Lung microvascular endothelial cell (primary cell): ENCODE measurements at places on chromosomes 4 and X.

DNA sequence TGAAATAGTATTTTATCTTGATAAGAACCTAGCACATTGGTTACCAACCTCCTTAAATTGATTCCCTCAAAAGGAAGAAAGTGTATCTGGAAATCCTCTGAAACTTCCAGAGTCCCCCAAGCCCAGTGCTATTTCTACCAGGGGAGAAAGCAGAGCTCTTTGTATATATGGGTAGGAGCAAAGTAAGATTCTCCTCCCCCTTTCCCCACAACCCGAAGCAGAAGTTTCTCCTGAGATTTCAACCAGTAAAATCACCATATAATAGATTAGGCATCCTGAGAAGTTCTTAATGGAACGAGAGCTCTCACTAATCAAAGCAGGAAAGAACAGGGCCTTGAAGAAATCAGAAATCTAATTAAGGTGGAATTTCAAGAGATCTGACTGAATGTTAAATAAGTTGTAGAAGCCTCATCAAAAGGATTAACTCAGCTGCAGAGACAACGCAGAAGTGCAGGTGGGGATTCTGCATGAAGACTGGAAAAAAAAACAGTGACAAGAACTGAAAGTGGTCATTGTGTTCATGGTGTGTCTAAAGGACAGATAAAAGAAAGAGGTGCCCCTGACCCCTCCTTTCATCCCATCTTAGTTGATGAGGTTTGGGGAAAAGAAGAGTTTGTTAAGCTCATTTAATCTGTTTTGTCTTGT is 39.1 kb downstream of the VSIG4 start:
- DNase-seq, result no peak

GRCh38 chrX:48785186-48785539 is 1.2 kb upstream of the GATA1 start:
- no peak for DNase-seq

DNA sequence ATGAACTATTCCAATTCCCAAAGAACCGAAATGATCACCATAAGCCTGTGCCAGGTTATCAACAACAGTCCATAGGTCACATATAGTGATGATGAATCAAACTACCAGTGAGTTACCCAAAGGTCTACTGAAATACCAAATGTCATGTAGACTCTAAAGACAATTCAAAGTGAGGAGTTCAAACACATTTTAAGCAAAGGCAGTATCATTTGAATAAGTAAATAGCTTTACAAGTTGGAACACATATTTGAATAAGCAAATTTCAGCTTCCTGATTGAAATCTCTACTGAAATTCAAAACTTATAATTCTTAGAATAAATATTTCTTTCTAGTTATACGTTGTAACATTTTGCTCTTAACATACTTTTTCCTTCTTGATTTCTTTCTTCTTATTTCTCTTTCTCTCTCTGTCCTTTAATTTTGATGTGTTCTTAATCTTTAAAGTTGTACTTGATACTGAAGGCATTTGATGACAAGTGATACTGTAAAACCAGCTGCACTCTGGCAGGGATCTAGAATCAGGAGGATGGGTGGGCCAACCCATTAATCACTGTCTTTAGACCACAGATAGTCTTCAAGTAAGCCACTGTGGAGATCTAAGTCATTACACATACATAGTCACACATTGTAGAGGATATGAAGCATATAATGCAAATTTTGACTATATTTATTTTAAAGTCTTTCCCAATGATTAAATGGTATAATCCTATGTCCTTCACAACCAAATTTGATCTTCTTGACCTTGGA is 34.5 kb downstream of the GABRA4 start:
- no peak for DNase-seq

- DNase-seq, result no peak
Observed at GRCh38 chr4:1015179-1015578, 3.8 kb downstream of the FGFRL1 start.

GRCh38 chr4:72875545-72875944 is 194.0 kb downstream of the COX18 start:
- no peak for DNase-seq

DNA sequence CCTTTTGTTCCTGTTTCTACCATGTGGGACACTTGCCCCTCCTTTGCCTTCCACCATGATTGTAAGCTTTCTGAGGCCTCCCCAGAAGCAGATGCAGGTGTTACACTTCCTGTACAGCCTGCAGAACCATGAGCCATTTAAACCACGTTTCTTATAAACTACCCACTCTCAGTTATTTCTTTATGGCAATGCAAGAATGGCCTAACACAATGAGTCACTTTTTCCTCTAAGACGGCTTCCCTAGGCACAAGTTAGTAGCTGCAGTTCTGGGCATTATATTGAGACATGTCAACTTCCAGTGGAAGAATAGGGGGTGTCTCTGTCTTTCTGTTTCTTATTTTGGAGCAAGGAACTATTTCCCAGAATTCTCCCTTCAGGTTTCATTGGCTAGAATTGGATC is 32.9 kb upstream of the DIPK2B start:
- DNase-seq, result no peak

- DNase-seq, result peak; percentile 49
Observed at GRCh38 chrX:2500091-2500802, 529 bp downstream of the DHRSX start.

GRCh38 chr4:23105759-23106370 is 413.1 kb downstream of the GBA3 start:
- DNase-seq, result no peak

DNA sequence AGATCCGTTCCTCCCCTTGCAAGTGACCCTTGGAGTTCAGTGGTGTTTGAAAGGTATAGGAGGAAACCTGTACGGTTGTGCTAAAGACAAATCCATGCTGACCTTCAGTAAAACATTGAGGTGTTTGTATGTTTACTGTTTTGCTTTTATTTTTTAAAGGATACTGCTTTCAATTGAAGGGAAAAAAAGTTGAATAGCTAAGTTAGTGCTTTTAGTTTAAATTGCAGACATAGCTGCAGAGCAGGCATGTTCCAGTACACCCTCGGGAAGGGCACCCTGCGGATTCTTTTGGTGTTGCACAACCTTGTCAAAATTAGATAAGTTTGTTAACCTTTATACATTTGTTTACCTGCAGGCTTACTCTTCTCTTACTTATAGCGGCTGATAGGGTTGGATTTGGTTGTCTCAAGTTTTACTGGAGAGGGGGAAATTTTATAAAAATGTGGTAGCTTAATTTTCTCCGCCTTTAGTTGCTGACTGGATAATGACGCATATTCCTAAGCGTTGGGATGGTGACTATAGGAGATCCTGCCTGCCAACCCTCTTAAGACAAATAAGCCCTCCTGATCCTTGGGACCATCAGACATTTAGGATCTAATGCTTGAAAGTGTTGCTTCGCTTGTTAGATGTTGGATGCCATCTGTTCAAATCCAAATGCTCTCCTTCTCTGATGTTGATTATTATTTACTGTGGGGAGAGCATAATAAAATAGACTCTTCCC is 2.0 kb downstream of the RAPGEF2 start:
- DNase-seq, result peak; percentile 54

DNA sequence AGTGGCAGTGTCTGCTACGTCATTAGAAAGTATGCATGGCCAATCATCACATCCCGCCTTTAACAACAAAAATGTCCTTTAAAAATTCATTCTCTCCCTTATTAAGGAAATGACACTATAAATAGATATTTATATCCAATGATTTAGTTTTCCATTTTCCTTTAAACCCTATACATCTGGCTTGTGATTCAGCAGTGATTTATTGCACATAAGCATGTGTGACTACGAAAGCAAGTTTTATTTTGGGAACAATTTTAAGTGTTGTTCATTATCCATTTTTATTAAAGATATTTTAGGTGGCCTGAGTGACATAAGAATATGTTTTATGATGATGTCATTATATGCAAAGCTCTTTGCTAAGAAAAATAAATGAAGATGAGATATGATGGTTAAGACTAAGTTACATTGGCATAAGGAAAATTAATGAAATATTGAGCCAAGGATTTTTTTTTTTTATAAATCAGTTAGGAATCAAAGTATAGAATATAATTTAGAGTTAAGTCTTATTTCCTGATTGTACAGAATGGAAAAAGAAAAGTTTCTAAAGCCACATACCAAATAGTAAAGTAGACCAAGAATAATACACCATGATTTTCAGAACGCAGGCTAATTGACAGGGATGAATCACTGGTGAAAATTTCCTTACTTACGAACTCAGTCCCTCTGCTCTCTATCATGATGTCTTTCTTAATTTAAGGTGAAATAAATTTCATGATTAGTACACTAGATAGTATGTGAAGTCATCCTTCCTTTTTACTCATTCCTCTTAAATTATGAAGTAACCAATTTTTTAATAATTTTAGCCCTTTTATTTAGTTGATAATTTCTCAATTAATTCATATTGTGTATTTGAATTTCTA is 822.4 kb downstream of the FAT4 start:
- DNase-seq, result no peak

DNA sequence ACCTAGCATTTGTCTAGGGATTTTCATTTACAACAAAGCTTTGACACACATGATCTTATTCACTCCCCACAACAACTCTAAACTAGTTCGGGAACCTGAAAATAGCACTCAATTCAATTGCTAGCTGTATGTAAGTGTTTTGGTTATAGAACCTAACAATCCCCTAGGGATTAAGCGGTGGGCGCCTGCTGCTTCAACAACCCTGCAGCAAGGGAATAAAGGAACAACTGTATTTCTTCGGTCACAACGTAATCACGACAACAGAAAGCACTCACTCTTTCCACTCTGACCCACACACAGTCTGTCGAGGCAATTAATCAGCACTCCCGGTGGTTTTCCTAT is 674 bp upstream of the DIAPH2 start:
- DNase-seq, result no peak

DNA sequence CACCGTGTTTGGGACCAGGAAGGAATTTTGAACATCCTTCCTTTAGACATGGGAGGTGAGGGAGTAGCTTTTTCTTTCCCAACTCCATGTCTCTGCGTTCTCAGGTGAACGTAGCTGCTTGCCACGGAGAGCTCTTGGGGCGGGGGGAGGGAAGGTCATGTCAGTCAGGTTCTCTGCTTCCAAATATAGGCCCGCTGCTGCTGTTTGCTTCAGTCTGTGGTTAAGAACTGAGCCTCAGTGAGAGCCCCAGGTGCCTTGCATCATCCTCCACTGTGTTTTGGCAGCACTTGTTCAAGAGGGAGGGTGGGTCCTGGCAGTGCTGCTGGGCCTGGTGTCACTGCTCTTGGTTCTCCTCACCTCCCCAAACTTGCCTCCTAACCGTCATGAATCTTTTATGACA is 46.5 kb downstream of the HADH start:
- DNase-seq, result no peak

DNA sequence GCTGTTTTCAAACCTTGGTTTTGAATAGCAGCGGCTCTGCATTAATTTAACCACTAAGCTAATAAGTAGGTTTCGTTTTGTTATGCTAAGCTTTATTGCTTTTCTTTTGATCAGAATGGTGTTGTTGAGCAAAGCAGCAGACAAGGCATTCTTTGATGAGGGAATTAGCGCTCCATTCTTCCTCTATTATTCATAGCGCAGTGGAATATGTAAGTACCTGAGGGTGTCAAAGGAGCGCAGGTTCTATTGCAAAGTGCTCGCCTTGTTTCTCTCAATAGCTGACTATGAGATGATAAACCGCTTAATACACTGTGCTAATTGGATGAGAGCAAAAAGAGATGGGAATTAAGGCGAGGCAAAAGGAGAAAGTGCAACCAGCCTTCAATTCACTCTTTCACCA is 16.3 kb downstream of the ARX start:
- DNase-seq, result no peak

DNA sequence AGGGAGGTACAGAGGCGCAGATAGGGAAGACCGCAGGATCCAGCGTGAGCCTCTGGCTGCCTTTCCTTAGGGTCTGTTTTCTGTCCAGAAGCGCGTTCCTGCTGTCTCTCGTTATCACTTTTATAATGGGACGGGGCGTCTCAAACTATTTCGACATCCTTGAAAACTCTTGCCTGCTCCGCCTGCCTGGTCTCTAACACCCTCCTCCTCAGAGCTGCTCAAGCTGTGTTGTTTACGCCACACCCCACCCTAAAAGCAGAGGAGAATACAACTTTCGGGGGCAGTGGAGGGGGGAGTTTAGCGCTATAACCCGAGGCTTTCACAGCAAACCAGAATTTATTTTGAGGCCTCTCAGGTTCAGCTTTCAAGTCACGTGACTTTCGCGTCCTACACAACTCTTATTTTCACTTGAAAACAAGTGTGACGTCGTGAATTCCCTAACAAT is 646 bp upstream of the FAM3A start:
- DNase-seq, result peak; percentile 77

DNA sequence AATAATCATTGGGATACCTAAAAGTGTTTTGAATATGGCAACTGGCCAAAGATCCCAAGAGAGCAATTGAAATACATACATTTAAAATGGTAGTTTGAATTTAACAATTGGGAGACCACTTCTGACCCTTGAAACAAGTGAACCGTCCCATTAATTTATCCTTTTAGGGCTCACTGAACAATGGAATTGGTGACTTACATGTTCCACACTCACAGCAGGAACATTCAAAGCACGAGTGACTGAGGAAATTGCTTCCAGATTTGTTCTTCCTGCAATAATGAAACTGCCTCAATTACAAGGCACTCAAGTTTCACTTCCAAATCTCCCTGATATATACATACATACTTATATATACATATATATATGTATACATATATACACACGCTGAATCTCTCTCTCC is 20.6 kb downstream of the SLC39A8 start:
- no peak for DNase-seq

GRCh38 chr4:27844376-27844775 is 983.7 kb downstream of the STIM2 start:
- no peak for DNase-seq
